CD4-positive, alpha-beta memory T cell (primary cell): ENCODE measurements at places on chromosomes 7 and 10. TPM values are rescaled to one million over a fixed set of nuclear protein-coding genes. Genes with fewer than 3 reads are reported as not detected.
A peak's percentile ranks its signal among the peaks of the same experiment; 100 is the strongest.

DNA sequence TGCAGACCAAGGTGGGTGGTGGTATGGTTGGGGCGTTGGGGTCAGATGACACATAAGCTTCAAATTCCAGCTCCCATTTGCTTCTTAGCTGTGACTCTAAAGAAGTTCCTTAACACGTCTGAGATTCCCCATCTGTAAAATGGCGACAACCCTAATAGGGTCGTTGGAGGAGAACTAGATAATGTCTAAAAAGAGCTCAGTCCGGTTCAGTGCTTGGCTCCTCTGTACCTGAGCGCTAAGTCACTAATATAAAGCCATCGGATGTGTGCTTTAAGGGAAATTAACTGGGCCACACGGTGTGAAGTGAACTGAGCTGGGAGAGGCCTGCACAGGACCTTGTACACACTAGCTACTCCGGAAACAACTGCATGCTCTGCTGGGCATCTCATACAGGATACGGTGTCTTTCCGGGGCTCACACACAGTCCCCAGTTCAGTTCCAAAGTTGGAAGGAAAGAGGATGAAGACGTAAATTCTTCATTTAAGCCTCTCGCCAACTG is 476 bp upstream of the ZFYVE27 start:
- H3K4me3 ChIP-seq, result peak overlapping the region; percentile 86
- peaks cover 36% of the 10 kb centered on the region for H3K4me1 ChIP-seq
- H3K27me3 ChIP-seq, result no peaks in the 10 kb centered on the region
- no peak for DNase-seq
- peaks cover 8% of the 10 kb centered on the region for H3K36me3 ChIP-seq

DNA sequence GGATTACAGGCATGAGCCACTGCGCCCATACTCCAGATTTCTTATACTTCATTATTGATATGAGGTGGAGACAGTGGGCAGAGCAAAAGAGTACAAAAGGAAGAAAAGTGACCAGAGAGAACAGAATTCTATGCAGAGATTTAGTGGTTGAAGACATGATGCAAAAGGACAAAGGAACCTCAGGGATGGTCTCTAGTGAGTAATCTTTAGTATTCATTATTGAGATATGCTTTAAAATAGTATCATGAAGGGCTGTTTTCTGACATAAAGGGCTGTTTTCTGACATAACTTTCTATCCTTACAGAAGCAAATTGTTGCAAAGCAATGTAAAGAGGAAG is 81.2 kb upstream of the OIT3 start:
- no peaks in the 10 kb centered on the region for H3K27me3 ChIP-seq
- DNase-seq, result no peak
- H3K36me3 ChIP-seq, result no peaks in the 10 kb centered on the region
- no peak overlapping the region for H3K27ac ChIP-seq
- H3K4me1 ChIP-seq, result peaks cover 2% of the 10 kb centered on the region

The TAS2R41 gene
- 0.61 TPM for total RNA-seq

The SPDYE2 gene
- 0.20 TPM for total RNA-seq

DNA sequence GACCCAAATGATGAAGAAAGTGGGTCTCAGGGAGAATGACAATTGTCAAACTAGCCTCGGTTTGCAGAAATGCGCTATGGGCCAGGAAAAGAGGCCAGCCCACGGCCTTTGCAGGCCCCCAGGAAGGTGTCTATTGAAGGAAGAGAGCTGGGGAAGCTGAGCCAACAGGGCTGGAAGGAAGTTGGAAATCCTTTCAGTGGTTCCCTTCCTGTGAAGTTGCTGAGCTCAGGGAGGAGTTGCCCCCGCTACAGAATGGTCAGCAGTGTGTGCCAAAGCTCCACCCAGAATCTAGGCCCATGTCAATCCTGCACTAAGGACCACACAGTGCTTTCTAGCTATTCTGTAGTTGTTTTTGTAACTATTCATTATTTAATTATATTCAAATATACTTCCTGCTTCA is 91.6 kb upstream of the ANLN start:
- DNase-seq, result no peak
- no peaks in the 10 kb centered on the region for H3K27me3 ChIP-seq
- no peak overlapping the region for H3K4me3 ChIP-seq
- no peak overlapping the region for H3K27ac ChIP-seq

The NUDT5 gene
- total RNA-seq, result 55.6 TPM

The SAP25 gene
- total RNA-seq, result 126 TPM

The SLC39A12 gene
- not detected for total RNA-seq

The HMX3 gene
- not detected for total RNA-seq

The ZNF777 gene
- total RNA-seq, result 16.8 TPM

DNA sequence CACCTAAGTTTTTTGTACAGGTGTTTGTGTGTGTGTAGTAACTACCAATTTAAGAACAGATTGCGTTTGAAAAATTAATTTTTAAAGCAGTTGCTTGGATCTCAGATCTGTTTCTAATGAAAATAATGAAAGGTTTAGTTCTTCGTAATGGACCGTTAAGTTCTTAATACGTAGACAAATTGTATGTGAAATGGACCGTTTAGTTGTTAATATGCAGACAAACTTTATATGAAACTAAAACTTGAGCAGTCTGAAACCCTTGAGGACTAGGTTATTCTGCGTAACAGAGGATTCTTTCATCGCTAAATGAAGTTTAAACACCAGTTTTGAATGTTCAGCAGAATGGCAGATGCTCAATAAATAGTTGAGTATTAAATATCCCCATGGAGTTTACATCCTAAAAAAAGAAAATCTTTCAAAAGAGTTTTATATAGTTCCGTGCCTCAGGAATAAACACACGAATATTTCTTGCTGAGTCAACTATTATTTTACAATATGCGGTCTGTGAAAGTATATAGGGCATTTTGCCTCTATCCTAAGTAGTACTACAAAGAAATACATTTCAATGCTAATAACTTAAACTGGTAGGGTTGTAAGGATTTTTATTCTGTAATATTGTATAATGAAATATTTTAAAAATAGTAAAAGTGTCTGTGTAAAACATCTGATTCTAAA is 1.2 kb downstream of the DBF4 start:
- H3K27me3 ChIP-seq, result no peaks in the 10 kb centered on the region
- H3K4me3 ChIP-seq, result peak overlapping the region; percentile 79
- DNase-seq, result no peak
- peaks cover 43% of the 10 kb centered on the region for H3K4me1 ChIP-seq

GRCh38 chr7:152392254-152392653 is 43.5 kb downstream of the KMT2C start:
- no peak overlapping the region for H3K27ac ChIP-seq
- no peaks in the 10 kb centered on the region for H3K36me3 ChIP-seq
- H3K4me1 ChIP-seq, result peaks cover 18% of the 10 kb centered on the region
- DNase-seq, result no peak

- no peak overlapping the region for H3K4me3 ChIP-seq
- no peak for DNase-seq
- no peaks in the 10 kb centered on the region for H3K36me3 ChIP-seq
- H3K4me1 ChIP-seq, result peaks cover 10% of the 10 kb centered on the region
- H3K27me3 ChIP-seq, result no peaks in the 10 kb centered on the region
Measured at GRCh38 chr10:31101123-31101522, 69.5 kb upstream of the ZNF438 start.

DNA sequence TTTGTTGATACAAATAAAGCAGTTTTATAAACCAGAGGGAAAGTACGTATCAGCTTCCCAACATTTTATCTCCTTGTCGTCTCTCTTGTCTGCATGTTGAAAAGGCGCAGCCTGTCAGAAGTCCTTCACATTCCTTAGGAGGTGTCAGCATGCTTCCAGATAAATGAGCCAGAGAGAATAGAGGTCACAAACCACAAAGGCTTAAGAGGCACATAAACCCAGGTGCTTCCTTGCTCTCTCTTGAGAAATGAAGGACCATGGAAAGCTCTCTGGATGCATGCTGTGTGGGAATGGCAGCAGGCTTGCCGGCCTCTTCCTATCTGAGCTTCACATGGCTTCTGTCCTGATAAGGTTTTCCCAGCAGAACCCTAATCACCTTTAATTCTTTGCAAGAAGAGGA is 448.5 kb downstream of the XPNPEP1 start:
- no peak overlapping the region for H3K4me3 ChIP-seq
- H3K36me3 ChIP-seq, result no peaks in the 10 kb centered on the region
- no peaks in the 10 kb centered on the region for H3K4me1 ChIP-seq
- H3K27ac ChIP-seq, result no peak overlapping the region
- no peaks in the 10 kb centered on the region for H3K27me3 ChIP-seq

The SAMD9 gene
- 55.1 TPM for total RNA-seq

- H3K27ac ChIP-seq, result no peak overlapping the region
- no peaks in the 10 kb centered on the region for H3K36me3 ChIP-seq
- no peaks in the 10 kb centered on the region for H3K4me1 ChIP-seq
- no peak overlapping the region for H3K4me3 ChIP-seq
- no peak for DNase-seq
Measured at GRCh38 chr7:130793855-130794618, 60.0 kb upstream of the KLF14 start.

- H3K27ac ChIP-seq, result no peak overlapping the region
- H3K36me3 ChIP-seq, result no peaks in the 10 kb centered on the region
- H3K4me1 ChIP-seq, result no peaks in the 10 kb centered on the region
Measured at GRCh38 chr7:116447966-116448839, 51.3 kb upstream of the CAV2 start.

- no peaks in the 10 kb centered on the region for H3K4me1 ChIP-seq
- no peak overlapping the region for H3K27ac ChIP-seq
- DNase-seq, result no peak
Measured at GRCh38 chr7:139861803-139862202, 32.7 kb downstream of the TBXAS1 start.

The SPDYE2B gene
- total RNA-seq, result not detected

- no peaks in the 10 kb centered on the region for H3K27me3 ChIP-seq
- no peak overlapping the region for H3K4me3 ChIP-seq
- no peak overlapping the region for H3K27ac ChIP-seq
- no peak for DNase-seq
Measured at GRCh38 chr10:73815719-73816030, 4.3 kb upstream of the NDST2 start.

DNA sequence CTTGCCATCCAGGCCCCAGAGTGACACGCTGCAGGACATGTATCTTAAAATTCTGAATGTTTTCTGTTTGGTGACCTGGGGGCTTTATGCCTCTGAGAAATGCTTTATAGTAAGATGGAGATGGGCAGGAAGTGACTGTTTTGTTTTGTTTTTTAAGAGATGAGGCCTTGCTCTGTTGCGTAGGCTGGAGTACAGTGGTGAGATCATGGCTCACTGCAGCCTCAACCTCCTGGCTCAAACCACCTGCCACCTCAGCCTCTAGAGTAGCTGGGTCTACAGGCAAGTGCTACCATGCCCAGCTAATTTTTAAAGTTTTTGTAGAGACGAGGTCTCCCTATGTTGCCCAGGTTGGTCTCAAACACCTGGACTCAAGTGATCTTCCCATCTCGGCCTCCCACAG is 20.6 kb downstream of the ZNF777 start:
- no peaks in the 10 kb centered on the region for H3K27me3 ChIP-seq
- peaks cover 10% of the 10 kb centered on the region for H3K4me1 ChIP-seq
- H3K27ac ChIP-seq, result no peak overlapping the region
- peaks cover 7% of the 10 kb centered on the region for H3K36me3 ChIP-seq
- H3K4me3 ChIP-seq, result no peak overlapping the region

The NUPR2 gene
- total RNA-seq, result not detected

GRCh38 chr10:80497187-80498077 is 40.3 kb upstream of the SH2D4B start:
- DNase-seq, result no peak
- peak overlapping the region; percentile 62 for H3K27ac ChIP-seq
- H3K4me3 ChIP-seq, result no peak overlapping the region
- peaks cover 7% of the 10 kb centered on the region for H3K36me3 ChIP-seq
- no peaks in the 10 kb centered on the region for H3K27me3 ChIP-seq

DNA sequence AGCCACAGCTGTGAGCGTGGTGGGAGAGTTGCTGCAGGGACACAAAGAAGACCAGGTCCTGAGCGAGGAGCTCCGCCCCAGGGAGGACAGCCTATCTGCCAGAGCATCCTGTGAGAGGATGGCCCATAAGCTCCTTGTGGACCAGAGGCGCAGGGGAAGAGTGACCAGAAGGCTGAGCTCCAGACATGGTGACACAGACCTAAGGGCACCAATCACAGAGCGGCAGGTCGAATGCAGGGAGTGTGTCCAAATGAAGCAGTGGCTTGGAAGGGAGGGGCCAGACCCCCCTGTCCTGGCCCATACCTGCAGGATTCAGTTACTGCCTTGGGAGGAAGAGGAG is 135.8 kb upstream of the TMEM72 start:
- no peaks in the 10 kb centered on the region for H3K36me3 ChIP-seq
- no peaks in the 10 kb centered on the region for H3K4me1 ChIP-seq
- H3K27me3 ChIP-seq, result no peaks in the 10 kb centered on the region

- no peak overlapping the region for H3K27ac ChIP-seq
- no peaks in the 10 kb centered on the region for H3K36me3 ChIP-seq
- no peak for DNase-seq
- no peaks in the 10 kb centered on the region for H3K27me3 ChIP-seq
- H3K4me1 ChIP-seq, result no peaks in the 10 kb centered on the region
Measured at GRCh38 chr10:17836942-17837341, 27.8 kb downstream of the MRC1 start.

DNA sequence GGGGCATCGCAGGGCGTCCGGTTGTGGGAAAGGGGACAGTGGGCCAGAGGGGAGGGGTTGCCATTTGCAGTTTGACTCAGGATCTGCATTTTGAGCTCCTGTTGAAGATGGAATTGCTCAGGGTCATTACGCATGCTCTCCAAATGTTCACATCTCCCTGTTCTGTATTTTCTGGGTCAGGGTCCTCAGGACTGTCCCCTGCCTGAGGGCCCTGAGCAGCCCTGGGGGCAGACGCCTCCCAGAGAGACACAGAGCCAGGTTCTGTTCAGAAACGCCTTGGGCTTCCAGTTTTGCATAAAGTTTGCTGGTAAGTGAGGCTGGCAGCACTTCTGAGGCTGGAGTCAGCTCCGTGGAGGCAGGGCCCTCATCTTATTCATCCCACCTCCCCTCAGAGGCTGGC is 34.1 kb upstream of the NUB1 start:
- DNase-seq, result no peak
- H3K4me3 ChIP-seq, result no peak overlapping the region
- no peak overlapping the region for H3K27ac ChIP-seq
- H3K36me3 ChIP-seq, result no peaks in the 10 kb centered on the region

The ZNF467 gene
- total RNA-seq, result 2.7 TPM

- peaks cover 48% of the 10 kb centered on the region for H3K4me1 ChIP-seq
- DNase-seq, result peak; percentile 61
- H3K27me3 ChIP-seq, result no peaks in the 10 kb centered on the region
- H3K27ac ChIP-seq, result peak overlapping the region; percentile 5
- H3K36me3 ChIP-seq, result no peaks in the 10 kb centered on the region
Measured at GRCh38 chr10:103696411-103697145, 158.8 kb downstream of the SH3PXD2A start.

The NT5C2 gene
- 80.4 TPM for total RNA-seq

GRCh38 chr7:121069346-121070100 is 81.0 kb downstream of the CPED1 start:
- no peak overlapping the region for H3K27ac ChIP-seq
- H3K36me3 ChIP-seq, result no peaks in the 10 kb centered on the region
- DNase-seq, result no peak
- H3K27me3 ChIP-seq, result no peaks in the 10 kb centered on the region
- no peak overlapping the region for H3K4me3 ChIP-seq

- H3K27me3 ChIP-seq, result peaks cover 7% of the 10 kb centered on the region
- peak within 1 kb of the TSS; percentile 60 for H3K4me3 ChIP-seq
- H3K27ac ChIP-seq, result peak within 1 kb of the TSS; percentile 34
- H3K36me3 ChIP-seq, result no peaks in the 10 kb centered on the region
Measured at GRCh38 chr7:6272481-6273323, at the start of gene CYTH3. CYTH3 (minus strand) TSS chr7:6272624; CDS start chr7:6272507, 117 bp downstream.

The NKX1-2 gene
- not detected for total RNA-seq

GRCh38 chr10:36608251-36608650 is 517.1 kb upstream of the ANKRD30A start:
- no peaks in the 10 kb centered on the region for H3K27me3 ChIP-seq
- H3K27ac ChIP-seq, result no peak overlapping the region
- H3K36me3 ChIP-seq, result no peaks in the 10 kb centered on the region
- no peak overlapping the region for H3K4me3 ChIP-seq

- H3K36me3 ChIP-seq, result no peaks in the 10 kb centered on the region
- no peaks in the 10 kb centered on the region for H3K27me3 ChIP-seq
- H3K4me1 ChIP-seq, result no peaks in the 10 kb centered on the region
- H3K27ac ChIP-seq, result no peak overlapping the region
Measured at GRCh38 chr7:4154882-4155535, 527.1 kb upstream of the FOXK1 start.
